ENCODE measurements at places on chromosomes 11 and 22.

GRCh38 chr22:27726331-27726685, 75.2 kb downstream of the MN1 start:
- DNase-seq, result no peak

DNA sequence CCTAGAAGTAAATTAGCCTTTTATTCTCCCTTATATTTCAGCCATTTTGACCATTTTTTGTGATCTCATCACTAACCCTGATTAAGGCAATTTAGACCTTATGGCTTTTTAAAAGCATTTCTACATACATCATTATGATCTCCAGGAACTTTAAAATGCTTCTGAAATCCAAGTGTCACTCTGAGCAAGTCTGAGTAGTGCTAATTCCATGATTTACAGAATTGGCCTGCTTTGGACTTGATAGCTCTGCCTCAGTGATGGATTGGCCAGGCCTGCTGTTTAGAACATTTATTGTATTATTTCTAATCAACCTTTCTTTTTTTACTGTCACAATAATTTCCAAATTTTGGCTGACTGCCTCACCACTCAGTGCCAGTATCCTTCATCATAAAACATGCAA, 116.4 kb downstream of the KCNA4 start:
- DNase-seq, result no peak

DNA sequence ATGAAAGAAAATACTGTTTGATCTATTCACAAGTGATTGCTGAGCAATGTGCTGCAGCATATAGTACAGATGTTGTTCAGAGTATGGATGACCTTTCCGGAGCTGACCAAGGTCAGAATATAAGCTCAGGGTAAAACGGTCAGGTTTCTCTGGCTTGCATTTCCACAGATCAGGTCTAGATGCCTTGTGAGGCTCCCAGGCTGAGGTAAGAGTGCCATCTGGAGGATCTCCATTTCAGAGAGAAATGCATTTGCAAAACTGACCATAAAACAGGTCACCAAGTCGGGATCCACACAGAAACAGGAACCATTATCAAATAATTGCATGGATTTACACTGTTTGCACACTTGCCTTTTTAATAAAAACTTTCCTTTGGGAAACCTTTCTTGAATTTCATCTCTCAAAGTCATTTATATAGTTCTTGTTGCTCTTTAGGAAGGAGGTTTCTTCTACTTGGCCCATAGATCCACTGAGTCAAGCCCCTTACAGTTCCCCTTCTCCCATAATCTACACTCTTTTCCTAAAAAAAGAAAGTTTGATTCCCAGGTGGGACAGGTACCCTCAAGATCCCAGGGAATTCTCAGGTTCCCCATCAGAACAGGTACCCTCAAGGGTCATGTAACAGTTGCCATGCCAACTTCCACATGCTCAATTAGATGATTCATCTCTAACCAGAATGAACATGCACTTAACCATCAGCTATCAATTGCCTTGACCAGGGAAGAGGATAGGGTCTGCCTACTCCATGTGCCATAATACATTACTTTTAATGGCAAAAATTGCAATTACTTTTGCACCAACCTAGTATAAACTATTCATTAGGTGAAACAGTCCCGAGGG, 25.0 kb upstream of the TMPRSS5 start:
- DNase-seq, result peak; percentile 4

DNA sequence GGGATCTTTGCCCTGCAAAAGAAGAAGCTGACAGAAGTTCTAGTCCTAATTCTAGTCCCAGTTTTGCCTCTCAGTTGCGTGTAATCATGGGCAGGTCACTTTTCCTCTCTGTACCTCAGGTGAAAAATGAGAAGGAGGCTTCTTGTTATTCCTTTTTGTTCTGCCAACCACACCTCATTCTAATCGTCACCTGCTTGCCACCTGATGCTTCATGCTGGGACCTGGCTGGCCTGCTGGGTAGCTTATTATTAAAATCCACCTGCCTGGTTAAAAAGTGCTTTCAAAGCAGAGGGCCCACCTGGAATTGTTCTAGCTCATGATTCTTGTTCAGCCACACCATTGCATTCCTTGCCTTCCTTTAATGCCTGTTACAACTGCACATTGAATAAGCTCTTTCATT, 8.4 kb upstream of the ALG8 start:
- no peak for DNase-seq

- no peak for DNase-seq
Observed at GRCh38 chr11:10824888-10825287, 16.2 kb upstream of the EIF4G2 start.

GRCh38 chr11:125663910-125664309, 16.7 kb downstream of the ACRV1 start:
- DNase-seq, result no peak

DNA sequence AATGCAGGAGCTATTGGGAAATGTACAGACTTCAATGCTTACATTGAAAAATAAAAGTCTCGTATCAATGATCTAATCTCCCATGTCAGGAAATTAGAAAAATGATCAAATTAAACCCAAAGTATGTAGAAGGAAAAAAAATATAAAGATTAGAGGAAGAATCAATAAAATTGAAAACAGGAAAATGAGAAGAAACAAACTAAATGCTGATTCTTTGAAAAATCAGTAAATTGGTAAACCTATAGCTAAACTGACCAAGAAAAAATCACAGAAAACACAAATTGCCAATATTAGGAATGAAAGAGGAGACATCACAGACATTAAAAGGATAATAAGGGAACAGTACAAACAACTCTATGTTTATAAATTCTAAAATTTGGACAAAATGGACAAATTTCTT, 11.8 kb downstream of the OR2AT4 start:
- no peak for DNase-seq

DNA sequence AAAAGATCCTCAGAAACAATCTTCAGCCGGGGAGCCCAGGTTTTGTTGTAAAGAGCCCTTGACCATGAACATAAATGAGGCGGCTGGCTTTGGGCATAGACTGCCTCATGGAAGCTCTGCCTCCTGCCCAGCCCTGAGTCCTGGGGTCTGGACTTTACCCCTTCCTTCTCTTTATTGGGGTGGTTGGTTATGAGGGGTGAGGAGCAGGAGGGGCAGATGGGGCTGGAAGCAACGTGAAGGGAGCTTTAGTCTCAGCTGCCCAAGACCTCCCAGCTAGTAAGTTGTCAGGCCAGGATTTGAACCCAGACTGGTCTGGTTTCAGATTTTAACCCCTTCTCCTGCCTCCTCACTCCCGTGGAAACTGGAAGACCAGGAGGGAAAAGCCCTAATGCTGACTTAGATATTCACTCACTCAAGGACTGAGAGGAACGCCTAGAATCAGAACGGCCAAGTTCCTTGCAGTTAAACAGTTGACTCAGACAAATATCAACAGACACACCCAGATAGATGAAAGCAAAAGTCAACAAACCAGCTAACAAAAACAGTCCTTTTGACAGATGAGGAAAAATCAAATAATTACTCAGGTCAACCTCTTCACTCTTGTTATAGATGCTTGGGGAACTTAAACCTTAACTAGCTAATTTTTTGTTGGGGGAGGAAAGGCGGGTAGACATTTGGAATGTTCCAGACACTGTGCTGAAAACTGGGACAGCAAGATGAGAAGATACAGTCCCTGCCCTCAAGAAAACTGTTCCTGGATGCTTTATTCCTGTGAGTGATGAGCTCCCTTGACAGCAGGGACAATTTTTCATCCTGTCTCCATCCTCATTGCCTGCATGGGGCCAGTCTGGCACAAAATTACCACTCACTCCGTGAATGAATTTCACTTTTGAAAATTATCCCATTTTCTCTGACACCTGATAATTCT, 20.8 kb upstream of the ARRB1 start:
- DNase-seq, result no peak

- no peak for DNase-seq
Observed at GRCh38 chr22:47018010-47018910, 255.8 kb downstream of the TBC1D22A start.

DNA sequence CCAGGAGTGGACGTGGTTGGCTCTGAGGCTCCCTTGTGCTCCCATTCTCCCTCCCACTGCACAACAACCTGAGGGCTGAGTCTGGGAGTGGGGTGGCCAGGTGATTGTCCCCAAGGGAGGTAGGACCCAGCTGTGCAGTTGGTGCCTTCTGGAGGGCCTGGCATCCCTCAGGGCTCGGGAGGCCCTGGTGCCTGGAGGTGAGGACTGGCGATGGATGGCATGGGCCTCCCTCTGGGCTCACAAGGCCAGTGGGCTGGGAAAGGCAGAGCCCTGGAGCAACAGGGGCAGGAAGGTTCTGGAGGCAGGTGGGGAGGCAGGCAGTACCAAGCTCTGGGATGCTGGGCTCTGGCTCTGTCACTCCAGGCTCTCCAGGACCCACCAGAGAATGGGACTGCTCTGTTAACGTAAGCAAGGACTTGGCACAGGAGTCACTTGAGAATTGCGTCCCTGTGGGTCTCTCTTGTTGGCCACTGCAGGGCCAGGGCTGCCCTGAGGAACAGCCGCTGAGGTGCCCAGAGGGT, 114.2 kb downstream of the KCNQ1OT1 start:
- no peak for DNase-seq

DNA sequence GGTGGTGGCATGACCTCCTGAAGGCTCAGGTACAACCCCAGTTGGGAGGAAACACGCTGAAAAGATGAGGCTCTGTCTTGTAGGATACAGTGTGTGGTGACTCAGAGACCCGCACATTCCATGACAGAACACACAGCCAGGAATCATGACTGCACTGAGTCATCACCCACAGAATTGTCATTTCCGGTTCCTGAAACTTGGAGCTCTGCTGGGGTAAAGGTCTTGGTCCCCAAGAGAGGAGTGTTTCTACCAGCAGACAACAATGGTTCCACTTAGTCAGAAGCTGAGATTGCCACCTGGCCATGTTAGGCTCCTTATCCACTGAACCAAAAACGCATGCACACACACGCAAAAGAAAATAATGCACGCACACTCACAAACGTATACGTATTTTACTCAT, 31.5 kb upstream of the CYB5R3 start:
- no peak for DNase-seq

DNA sequence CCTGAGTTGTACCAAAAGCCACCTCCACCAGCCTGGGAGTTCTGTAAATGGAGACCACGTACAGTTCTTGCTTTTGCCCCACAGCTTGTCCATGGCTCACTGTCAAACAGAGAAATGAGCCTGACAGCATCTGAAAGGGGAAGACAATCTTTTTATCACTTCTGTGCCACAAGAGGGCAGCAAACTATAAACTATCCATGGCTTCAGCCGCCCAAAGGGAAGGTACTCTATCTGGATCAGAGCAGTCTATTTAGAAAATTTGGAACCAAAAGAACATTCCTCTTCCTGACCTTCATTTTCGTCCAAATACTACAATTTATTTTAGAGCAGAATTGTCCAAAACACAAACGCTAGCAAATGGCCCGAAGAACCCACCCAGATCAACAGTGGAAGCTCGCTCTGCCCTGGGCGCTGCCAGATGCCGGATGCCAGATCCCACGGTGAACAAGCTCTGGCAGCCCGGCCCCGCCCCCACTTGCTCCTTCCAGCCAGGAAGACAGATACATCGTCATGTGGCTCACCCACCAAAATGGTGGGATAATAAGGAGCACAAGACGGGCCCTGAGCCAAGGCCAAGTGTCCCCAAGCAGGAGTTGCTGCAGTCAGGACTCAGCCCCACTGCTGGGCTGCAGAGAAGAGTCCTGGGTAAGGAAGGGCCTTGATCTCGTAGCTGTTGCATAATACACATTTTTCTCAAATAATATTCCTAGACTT, 23.9 kb upstream of the SCGB1A1 start:
- peak; percentile 61 for DNase-seq

GRCh38 chr22:31150615-31151014, 9.4 kb upstream of the RNF185 start:
- no peak for DNase-seq

DNA sequence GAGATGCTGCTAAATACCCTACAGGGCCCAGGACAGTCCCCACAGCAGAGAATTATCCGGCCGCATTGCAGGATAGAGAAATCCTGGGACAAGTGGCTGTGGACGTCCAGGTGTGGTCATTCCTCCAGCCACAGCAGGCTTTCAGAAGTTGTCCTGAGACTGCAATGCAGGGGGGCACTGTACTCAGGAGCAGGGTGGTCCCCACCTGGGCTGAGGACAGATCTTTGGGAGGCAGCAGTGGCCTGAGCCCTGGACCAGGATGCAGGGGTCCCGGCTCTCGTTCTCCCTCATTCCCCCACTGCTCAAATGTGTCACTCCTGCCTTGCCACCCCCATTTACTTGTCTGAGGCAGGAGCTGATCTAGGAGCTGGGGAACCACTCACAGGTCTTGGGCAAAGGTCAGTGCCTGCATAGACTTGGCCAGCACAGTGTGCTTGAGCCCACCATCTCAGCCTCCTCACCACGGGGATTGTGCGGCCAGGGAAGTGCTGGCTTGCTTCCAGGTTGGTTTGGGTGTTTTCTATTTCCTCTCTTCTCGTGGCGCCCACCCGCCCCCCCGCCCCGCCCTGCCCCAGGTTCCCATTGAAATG, 15.3 kb downstream of the LINC01488 start:
- no peak for DNase-seq

DNA sequence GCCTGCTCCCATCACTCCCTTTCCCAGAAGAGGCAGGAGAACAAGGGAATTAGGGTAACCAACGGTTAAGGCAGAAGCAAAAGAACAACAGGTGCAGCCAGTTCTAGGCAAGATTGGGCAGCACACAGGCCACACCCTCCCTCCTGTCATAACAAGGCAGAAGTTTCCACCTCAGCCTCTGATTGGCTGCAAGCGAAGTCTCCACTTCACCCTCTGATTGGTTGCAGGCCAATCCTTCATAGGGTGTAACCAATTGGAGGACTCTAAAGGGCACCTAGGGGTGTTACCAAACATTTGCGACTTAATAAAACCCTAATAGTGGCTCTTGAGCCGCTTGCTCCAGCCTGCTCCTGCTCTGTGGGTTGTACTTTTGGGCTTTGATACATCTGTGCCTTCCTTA, 153.8 kb downstream of the CACNA1I start:
- DNase-seq, result no peak

GRCh38 chr11:65504674-65505465, 6.0 kb downstream of the MALAT1 start:
- no peak for DNase-seq

GRCh38 chr22:24156141-24156912, 25.0 kb upstream of the SUSD2 start:
- no peak for DNase-seq

- no peak for DNase-seq
Observed at GRCh38 chr11:65425971-65426838, 3.6 kb downstream of the NEAT1 start.

DNA sequence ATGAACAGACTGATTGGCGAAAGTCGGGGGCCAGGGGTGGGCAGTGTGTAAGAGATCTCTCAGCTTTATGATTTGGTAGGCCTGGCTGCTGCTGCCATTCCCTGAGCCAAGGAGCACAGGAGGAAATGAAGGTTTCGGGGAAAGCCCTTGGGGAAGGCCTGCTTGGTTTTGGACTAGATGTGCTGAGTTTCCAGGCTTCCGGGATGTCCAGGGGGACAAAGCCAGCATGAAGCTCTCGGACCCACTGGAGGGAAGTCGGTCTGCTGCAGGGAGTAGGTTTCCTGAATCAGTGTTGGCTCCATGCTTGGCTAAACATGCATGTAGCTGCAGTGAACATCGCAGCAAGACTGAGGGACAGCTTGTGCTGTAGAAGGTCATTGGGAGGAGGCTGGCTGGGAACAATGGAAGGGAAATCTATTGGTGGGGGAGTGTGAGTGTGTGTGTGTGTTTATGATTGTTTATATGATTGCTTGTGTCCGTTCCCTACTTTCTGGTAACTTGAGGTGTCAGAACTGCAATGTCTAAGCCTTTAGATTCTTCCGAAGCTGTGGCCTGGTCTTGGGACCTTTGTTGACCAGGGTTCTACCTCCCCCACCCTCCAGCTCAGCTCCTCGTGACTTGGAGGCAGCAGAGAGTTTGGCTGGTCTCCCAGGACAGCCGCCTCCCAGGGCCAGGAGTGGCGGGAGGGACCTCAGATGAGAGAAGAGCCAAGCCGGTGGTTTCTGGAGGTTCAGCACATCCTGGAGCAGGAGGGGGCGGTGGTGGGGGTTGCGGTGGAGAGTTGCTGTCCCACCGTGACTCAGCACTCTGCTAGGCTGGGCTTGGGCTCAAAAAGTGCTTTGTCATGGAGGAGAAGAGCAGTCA, 4.0 kb upstream of the FTH1 start:
- peak; percentile 99 for DNase-seq
